ENCODE measurements at places on chromosomes 2 and 18.

- no peak overlapping the region for H3K4me3 ChIP-seq
- no peak overlapping the region for H3K27ac ChIP-seq
- H3K36me3 ChIP-seq, result no peaks in the 10 kb centered on the region
These were observed 16.5 kb downstream of the CDH19 start for GRCh38 chr18:66587430-66587829.

DNA sequence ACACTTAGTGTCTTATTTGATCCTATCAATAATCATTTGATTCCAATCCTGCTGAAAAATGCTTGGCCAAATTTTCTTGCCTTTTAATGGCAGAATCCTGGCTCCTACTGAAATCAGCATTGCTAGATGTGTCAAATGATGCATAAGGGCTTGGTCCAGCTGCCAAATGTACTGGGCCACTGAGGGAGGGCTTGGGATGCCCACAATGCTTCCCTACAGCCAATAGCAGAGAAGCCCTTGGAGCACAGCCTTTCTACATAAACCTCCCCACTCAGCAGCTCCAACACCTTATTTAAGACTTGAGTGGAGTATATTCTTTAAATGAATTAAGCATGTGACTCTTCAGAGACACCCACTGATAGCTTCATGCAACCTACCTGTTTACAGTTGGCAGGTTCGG, 3.6 kb downstream of the ALK start:
- H3K4me1 ChIP-seq, result no peaks in the 10 kb centered on the region
- no peak for DNase-seq
- peaks cover 16% of the 10 kb centered on the region for H3K27me3 ChIP-seq
- H3K4me3 ChIP-seq, result no peak overlapping the region
- no peak overlapping the region for H3K27ac ChIP-seq

DNA sequence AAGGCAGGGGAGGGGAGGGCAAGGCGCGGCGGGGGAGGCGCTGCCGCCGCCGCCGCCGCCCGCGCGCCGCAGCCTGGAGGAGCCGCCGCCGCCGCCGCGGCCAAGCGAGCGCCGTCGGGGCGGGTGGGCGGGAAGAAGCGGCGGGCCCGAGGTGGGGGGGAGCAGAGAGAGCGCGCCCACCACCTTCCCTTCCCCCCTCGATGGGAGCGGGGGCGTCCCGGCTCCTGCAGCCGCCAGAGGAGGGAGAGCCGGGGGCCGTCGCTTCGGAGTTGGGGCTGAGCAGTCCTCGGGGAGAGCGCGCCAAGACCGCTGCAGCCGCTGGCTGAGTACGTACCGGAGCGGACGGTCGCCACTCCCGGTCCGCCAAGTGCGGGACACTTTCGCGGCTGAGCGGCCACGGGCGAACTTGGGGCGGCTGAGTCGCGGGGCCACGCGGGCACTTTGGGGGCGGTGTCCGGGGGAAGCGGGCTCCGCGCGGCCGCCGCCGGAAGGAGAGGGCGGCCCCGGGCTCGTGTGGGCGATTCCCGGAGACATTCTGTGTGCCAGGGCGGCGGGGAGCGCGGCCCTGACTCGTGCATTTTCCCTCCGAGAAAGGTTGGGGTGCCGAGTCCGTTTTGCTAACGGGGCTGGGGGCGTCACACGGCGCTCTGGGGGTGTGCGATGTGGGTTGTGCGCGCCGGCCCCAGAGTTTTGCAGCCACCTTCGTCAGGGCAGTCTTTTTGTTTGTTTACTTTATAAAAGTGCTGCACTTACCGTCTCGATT, at the start of gene NAB1:
TSS of gene NAB1 (plus strand) at position 49 of the 763 bp plus-strand sequence. CDS start 10,094 bp downstream, outside the sequence.
- peak within 1 kb of the TSS; percentile 70 for H3K4me3 ChIP-seq
- no peaks in the 10 kb centered on the region for H3K4me1 ChIP-seq
- H3K27me3 ChIP-seq, result no peaks in the 10 kb centered on the region

DNA sequence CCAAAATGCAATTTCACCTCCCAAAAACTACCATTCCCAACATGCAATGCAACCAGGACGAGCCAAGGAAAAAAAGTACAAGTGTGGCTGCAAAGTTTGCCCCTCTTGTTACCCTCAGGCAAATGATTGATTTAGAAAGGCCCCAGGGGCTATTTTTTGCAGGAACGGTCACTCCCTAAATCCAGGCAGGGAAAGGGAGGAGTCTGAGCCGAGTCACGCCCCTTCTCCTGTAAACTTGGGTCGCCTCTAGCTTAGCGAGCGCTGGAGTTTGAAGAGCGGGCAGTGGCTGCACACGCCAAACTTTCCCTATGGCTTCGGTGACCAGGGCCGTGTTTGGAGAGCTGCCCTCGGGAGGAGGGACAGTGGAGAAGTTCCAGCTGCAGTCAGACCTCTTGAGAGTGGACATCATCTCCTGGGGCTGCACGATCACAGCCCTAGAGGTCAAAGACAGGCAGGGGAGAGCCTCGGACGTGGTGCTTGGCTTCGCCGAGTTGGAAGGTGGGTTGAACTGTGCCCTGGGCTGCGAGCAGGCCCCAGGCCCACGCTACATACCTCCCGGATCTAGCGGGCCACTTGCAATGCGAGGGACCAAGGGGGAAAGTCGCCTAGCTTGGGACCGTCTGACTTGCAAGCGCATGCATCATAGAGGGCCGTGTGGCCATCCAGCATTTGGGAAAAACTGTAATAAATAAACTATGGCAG, at the start of gene GALM:
TSS of gene GALM (plus strand) at position 261 of the 702 bp plus-strand sequence. CDS start at position 309, 48 bp downstream.
- H3K27ac ChIP-seq, result peak within 1 kb of the TSS; percentile 40
- no peaks in the 10 kb centered on the region for H3K36me3 ChIP-seq
- H3K27me3 ChIP-seq, result no peaks in the 10 kb centered on the region
- peak within 1 kb of the TSS; percentile 47 for H3K4me3 ChIP-seq
- H3K4me1 ChIP-seq, result peaks cover 4% of the 10 kb centered on the region

- no peaks in the 10 kb centered on the region for H3K27me3 ChIP-seq
- H3K4me1 ChIP-seq, result no peaks in the 10 kb centered on the region
- H3K27ac ChIP-seq, result no peak overlapping the region
- no peak for DNase-seq
These were observed 3.9 kb upstream of the MATN3 start for GRCh38 chr2:20016346-20016745.

DNA sequence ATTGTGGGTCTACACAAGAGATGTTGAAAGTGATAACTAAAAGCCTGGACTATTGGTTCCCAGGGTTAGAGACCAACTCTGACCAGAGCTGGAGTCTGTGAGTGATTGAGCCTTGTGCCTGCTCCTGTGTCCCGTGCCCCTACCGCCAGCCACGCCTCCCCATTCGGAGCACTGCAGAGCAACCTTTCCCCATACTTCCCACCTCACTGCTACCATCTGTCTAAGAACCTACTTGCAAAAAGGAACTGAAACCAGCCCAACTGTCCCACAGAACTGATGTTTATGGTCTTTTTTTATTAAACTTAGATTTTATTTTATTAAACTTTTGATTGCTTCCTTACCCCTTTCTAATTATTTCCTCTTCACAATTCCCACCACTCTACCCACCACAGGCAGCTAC, 300.3 kb upstream of the MGAT5 start:
- peaks cover 3% of the 10 kb centered on the region for H3K27me3 ChIP-seq
- DNase-seq, result no peak
- H3K36me3 ChIP-seq, result no peaks in the 10 kb centered on the region
- no peaks in the 10 kb centered on the region for H3K4me1 ChIP-seq
- H3K4me3 ChIP-seq, result no peak overlapping the region

DNA sequence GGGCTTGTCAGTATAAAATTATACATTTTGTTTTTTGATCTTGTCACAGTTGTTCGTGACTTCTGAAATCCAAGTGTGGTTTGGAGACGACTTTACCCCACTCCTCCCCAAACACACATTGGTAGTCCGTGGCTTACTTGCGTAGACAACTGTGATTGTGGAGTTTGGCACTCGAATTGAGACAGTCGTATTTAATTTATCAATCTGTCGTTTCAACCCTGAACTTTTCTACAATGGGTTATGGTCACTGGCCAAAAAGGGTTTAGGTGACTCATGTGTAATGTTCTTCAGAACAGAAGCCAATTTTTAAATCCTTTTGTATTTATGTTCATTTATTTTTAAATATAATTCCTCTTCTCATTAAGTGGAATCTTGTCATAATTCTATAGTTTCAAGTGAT, 129.9 kb downstream of the SPTBN1 start:
- no peaks in the 10 kb centered on the region for H3K36me3 ChIP-seq
- H3K4me3 ChIP-seq, result no peak overlapping the region
- H3K27ac ChIP-seq, result no peak overlapping the region
- no peaks in the 10 kb centered on the region for H3K27me3 ChIP-seq

DNA sequence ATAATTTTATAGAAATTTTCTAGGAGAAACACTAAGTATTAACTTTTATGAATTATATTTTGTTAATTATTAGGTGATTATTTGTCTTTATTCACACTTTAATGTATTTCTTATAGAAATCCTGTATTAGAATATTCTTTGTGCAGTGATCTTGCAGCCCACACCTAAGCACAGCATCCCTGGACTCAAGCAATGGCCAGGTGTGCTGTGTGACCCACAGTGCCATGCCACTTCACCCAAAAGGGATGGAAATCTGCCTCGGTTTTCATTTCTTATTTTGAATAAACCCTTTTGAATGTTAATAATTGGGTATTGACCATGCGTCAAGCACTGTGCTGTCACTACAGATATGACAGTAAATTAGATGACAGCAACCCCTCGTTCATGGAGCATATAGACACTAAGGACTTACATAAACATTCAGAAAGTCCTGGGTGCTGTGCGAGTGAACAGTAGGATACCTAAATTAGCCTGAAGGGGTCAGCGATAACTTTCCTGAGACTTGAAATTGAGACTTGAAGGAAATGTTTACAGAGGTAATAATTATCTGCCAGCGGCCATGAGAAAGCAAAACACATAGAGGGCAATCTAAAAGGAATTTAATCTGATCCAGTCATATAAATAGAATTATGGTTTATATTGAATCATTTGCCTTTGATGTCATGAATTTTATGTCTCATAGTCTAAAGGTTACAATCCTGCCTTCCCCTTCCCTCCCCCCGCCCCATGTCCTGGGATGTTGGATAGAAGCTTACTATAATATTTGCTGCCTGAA, 52.7 kb upstream of the CALCRL start:
- peaks cover 6% of the 10 kb centered on the region for H3K4me1 ChIP-seq
- H3K27me3 ChIP-seq, result no peaks in the 10 kb centered on the region
- peaks cover 4% of the 10 kb centered on the region for H3K36me3 ChIP-seq
- H3K4me3 ChIP-seq, result no peak overlapping the region

DNA sequence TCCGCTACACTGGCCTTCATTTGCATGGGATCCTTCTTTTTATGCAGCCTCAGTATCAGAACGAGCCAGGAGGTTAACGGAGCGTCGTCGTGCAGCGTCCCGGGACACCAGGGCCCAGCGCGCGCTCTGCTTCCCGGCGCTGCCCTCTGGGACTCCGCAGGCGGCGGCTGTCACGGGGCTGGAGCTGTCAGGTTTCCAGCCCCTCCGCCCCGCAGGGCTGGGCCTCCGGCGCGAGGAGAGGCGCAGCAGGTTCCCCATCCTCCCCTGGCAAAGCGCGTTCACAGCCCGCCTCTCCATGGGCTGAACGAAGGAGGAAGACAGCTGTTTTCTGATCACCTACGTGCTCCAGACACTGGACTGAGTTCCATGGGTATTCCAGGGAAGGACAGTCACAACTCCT, 12.5 kb upstream of the PAX8 start:
- H3K36me3 ChIP-seq, result no peaks in the 10 kb centered on the region
- H3K27ac ChIP-seq, result no peak overlapping the region
- H3K27me3 ChIP-seq, result peaks cover 29% of the 10 kb centered on the region
- H3K4me3 ChIP-seq, result no peak overlapping the region
- DNase-seq, result no peak

- no peak overlapping the region for H3K4me3 ChIP-seq
- no peak for DNase-seq
- H3K27ac ChIP-seq, result no peak overlapping the region
- no peaks in the 10 kb centered on the region for H3K4me1 ChIP-seq
- H3K36me3 ChIP-seq, result no peaks in the 10 kb centered on the region
These were observed 167.4 kb downstream of the SP3 start for GRCh38 chr2:173797586-173798263.

DNA sequence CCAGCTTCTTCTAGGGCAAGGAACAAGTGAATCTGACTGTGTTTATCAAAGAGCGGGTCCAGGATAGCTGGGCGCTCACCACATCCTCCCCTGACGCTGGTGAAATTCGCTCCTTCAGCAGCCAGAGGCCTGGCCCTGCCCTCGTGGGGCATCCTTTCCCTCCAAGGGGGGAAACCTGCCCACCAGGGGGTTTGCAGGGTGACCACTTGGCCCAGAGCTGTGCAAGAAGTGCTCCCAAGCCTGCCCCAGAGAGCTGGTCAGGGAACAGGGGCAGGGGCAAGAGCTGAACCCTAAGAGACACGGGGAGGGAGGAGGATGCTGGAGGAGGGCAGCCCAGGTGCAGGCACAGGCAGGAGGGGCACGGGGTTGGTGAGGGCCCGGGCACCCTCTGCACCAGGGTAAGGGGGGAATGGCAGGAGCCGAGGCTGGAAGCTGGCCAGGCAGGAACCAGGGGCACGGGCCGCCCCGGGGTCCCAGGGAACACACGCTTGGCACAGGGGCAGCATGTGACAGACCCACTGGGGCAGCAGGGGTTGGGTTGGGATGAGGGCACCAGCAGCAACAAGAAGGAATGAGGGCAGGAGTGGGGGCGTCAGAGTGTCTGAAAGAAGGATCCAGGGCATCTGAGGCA, 2.8 kb upstream of the GPR55 start:
- H3K4me3 ChIP-seq, result no peak overlapping the region
- no peak overlapping the region for H3K27ac ChIP-seq
- H3K4me1 ChIP-seq, result peaks cover 2% of the 10 kb centered on the region

- H3K27me3 ChIP-seq, result no peaks in the 10 kb centered on the region
- no peak for DNase-seq
- H3K27ac ChIP-seq, result no peak overlapping the region
- no peaks in the 10 kb centered on the region for H3K4me1 ChIP-seq
- H3K36me3 ChIP-seq, result no peaks in the 10 kb centered on the region
These were observed 110.6 kb downstream of the MSTN start for GRCh38 chr2:189951791-189952535.

- no peaks in the 10 kb centered on the region for H3K4me1 ChIP-seq
- no peak for DNase-seq
- H3K27ac ChIP-seq, result no peak overlapping the region
- no peaks in the 10 kb centered on the region for H3K36me3 ChIP-seq
These were observed 180.5 kb downstream of the VWC2L start for GRCh38 chr2:214591366-214591765.

DNA sequence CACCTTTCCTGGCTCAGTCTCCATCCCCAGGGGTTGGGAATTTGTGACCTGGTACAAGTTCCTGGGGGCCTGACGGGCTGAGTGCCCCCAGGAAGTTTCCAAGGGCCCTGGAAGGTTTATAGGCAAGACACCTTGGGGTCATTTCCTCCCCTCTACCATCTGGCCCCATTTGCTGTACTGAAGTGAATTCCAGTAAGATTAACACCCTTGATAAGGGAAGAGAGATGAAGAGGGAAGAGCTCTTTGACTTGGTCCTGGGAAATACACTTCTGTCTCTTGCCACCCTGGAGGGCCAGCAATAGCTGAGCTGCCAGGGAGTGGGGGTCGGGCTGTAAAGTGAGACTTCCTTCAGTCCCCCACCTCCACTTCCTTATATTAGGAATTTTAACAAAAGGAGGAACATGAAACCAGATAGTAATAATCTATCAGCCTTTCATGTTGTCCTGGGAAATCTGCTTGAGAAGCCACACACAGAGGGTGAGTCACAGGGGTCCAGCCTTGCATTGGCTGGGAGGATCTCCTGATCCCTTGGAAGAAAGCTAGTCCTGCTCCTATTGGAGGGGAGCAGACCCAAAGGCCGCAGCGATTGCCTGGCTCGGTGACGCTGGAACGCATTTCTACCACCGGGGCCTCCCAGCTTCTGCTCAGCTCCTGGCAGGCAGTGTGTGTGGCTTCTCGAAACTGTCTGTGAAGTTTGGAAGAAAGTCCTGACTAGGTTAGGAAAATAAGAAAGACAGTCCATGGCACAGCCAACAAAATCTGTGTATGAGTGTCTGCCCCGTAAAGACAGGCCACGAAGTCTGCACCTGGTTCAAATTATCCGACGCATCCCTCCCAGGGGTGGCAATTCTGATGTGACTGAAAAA, 87.3 kb downstream of the ACAA2 start:
- no peak overlapping the region for H3K4me3 ChIP-seq
- DNase-seq, result peak; percentile 99
- H3K27ac ChIP-seq, result peak overlapping the region; percentile 99
- H3K36me3 ChIP-seq, result no peaks in the 10 kb centered on the region
